Ureter (tissue), 1 donor: ENCODE measurements at places on chromosomes 5 and 9. TPM values are rescaled to one million over a fixed set of nuclear protein-coding genes. Genes with fewer than 3 reads are reported as not detected.

DNA sequence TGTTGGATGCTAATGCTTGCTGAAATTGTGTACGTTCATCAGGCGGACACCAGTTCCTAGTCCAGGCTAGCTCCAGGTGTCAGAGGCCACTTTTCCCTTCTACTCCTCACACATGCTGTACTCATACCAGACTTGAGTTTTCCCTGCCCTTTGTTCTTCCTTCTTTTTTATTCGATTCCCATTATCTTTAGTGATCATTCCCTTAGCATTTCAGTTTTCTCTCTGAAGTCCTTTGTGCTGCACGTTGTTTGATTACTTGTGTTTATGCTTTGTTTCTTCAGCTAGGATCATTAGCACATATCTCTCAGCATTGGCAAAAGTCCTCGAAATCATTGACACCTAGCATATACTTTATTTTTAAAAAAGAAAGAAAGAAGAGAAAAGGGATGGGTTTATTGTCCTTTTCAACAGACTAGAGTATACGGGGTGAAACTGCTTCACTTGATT lies 409 bp upstream of the COX7C start:
- no peak for DNase-seq

DNA sequence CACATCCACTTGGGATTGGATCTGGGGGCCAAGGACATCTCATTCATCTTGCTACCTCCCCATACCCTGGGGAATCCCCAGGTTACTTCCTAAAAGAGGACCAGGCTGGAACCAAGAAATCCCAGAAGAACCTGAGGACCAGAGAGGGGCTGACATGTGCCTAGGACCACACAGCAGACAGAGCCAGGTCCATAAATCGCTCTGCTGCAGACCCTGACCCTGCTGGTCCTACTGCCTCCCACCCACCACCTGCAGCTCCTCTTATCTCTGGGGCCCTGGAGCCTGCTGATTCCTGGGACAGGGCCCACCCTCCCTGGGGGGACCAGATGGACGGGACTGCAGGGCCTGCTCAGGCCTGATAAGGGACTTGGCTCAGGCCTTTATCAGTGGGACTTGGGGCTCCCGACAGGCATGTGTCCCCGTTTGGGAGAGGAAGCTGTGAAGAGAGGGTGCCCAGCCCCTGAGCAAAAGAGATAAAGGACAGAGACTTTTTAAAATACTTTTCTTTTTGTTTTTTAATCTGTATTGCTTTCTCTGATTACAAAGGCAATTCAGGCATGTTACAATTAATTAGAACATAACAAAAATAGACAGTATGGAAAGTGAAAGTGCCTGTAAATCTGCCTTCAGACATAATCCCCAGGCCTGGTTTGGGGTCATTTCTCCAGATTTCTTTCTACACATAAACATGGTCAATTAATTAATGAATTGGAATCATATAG lies 101.3 kb upstream of the LARP1 start:
- DNase-seq, result no peak

DNA sequence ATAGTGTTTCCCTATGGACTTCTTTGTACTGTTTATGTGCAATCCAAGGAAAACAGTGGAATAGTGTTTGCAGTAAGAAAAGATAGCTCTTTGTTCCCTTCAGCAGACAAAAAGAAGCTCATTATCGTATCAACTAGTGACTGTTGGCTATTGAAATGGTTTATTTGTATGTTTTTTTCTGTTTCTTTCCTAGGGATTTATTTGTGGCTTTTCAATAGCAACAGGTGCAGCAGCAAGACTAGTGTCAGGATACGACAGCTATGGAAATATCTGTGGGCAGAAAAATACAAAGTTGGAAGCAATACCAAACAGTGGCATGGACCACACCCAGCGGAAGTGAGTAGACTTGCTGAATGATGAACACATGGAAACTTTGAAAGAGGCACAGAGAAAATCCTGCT lies 65.1 kb downstream of the SLC44A1 start:
- DNase-seq, result no peak

DNA sequence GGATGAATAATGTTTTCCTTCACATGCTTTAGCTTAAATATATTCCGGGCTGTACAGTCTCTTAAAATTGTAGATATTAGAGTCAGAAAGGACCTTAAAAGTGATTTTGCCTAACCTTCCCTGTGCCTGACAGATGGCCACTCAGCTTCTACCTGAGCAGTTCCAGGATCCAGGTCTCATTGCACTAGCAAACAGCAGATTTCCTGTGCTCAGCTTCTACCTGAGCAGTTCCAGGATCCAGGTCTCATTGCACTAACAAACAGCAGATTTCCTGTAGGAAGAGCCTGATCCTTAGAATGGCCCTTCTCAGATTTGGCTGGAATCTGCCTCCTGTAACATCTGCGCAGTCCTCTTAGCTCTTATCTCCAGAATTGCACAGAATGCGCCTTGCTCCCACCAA lies 219.8 kb downstream of the AOPEP start:
- DNase-seq, result no peak

DNA sequence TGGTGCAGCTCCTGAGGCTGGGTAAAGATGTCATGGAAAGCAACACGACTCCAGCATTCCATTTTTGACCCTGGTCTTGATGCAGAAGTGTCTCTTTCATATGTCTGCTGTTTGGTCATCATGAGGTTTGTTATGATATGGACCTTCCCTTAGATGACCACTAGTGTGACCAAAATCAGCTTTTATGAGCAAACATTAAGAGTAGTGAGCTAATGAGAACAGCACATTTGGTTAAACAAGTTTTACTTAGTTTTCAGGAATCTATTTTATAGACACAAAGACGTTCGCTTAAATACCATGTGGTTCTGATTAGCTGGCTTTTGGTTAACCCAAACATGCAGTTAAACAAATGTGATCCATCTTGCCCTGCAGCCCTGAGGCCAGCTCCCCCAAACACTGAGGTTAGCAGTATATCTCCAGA lies 56.7 kb upstream of the ACTBL2 start:
- no peak for DNase-seq

The MRRF gene
- total RNA-seq, result 61.5 TPM

GRCh38 chr5:24353611-24354010 lies 291.2 kb downstream of the CDH10 start:
- no peak for DNase-seq

The CDC20B gene
- total RNA-seq, result not detected

- DNase-seq, result no peak
Observed at GRCh38 chr5:78727786-78728761, 79.5 kb upstream of the LHFPL2 start.

DNA sequence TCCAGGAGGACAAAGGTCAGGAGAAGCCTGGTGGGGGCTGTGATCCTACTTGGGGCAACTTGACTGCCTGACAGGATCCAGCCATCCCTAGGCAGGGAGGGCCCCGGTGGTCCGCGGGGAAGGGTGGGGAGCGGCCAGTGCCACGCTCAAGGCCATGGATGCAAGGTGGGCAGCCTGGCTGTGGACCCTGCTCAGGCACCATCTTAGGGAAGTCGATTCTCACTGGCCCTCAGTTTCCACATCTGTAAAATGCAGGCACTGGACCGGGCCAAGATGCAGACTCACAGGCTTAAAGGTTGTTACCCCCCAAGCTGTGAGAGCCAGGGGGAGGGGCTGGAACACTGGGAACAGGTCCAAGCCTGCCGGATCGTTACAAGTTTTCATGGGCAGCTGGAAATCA lies 8.7 kb upstream of the DOLPP1 start:
- no peak for DNase-seq

The ANAPC2 gene
- total RNA-seq, result 74.5 TPM

DNA sequence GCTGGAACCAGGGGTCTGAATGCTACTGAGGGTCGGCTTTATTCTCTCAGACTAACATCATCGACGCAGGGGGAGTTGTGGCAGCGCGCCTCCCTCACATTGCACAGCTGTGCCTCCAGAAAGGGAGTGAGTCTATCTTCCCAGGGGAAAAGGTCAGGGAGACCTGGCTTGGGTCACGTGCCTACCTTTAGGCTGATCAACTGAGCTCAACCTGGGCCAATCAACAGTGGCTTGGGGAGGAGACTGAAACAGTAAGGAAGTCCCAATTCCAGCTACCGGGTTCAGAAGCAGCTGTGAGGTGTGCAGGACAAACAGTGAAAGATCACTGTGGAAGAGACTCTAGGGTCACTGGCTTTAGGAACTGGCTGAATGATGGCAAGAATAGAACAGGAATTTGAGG lies 14.3 kb downstream of the SNX30 start:
- no peak for DNase-seq

- DNase-seq, result no peak
Observed at GRCh38 chr5:22496666-22497065, 356.5 kb downstream of the CDH12 start.

- DNase-seq, result no peak
Observed at GRCh38 chr5:134451225-134451935, 39.7 kb upstream of the CDKN2AIPNL start.

The BTNL3 gene
- total RNA-seq, result not detected

DNA sequence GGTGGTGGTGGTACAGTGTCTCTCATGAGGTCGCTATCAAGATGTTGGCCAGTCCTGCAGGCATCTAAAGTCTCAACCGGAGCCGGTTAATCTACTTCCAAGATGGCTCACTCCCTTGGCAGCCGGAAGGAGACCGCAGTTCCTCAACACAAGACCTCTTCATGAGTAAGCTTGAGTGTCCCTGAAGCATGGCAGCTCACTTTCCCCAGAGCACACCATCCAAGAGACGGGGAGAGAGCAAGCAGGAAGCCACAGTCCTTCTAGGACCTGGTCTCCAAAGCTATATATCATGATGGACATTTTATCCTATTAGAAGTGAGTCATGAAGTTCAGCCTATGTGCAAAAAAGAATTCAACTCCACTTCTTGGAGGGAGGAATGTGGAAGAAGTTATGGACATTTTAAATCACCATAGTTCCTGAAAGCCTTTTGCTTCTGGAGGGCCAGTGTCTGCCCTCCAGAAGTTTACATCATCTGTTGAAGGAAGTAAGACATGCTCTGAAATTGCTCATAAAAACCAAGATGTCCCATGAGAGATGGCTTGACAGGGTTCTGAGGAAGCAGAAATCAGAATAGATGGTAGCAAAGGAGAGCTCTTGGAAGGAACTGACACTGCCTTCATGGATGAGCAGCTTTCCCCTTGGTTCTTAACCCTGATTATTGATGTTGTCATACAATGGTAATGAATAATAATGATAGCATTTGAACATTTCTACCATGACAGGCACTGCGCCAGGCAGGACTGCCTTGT lies 21.3 kb downstream of the GALNT10 start:
- no peak for DNase-seq

DNA sequence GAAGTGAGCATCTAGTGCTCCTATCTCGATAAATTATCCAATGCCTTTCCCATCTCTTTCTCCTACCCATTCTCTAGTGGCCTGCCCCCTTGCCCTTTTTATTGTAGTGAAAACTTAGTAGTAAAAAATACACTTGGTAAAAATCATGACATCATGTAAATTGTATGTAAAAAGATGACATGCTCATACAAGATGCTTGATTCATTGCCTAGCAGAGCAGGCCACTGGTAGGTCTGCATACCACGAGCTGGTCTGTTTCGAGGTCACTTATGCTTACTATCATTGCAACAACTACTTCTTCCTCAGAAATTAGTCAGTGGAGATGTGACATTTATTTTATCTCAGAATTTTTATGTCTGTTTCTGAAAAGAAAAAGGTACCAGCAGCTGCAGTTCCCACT lies 177.3 kb downstream of the C9orf152 start:
- DNase-seq, result no peak

DNA sequence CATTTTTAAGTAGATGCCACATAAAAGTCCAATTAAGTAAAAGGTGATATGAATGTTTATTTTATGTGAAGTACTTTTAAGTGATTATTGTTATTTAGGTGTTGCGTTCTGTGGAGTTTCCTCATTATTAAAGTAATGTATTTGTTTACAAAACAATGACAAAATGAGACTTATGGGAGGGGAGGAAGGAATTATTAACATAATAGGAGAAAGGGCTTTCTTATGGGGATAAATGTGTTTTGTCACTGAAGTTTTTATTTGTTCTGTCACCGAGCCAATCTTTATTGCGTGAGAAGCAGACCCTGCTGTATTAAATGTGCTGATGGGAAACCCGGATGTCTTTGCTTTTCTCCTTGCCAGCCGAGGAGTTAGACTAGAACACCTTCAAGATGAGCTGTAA lies 44.5 kb downstream of the TRIO start:
- DNase-seq, result no peak

DNA sequence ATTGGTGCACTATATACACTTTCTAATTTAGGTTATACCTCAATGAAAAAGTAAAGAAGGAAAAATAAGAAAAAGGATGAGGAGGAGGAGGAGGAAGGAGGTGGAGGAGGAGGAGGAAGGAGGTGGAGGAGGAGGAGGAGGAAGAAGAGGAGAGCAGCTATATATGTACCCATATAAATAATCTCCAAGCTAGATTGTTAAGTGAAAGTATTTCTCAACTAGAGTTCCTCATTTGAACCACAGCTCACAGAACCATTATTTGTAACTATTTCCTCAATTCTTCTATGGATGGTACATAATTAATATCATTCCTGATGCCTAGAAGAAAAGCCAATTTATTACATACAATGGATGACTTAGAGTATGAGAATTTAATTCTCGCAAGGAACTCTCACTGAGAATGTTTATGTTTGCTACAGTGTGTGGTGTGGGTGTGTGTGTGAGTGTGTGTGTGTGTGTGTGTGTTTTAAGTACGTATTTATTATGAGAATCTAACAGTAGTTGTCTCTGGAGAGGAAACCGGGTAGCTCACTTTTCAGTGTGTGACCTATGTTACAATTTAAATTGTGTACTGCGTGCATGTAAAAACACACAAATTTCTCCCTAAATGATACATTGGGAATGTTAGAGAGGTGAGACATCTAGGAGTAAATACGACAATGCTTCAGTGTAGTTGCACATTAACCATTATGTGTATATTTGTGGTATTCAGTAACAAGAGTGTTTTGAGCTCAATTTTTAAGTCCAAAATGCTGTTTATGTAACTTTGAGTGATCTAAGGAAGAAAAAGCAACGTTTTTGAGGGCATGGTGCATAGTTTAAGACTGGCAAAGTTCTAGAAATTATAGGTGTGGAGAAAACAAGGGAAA lies 20.2 kb upstream of the NREP start:
- DNase-seq, result no peak

The PCDHGA7 gene
- 5.8 TPM for total RNA-seq

DNA sequence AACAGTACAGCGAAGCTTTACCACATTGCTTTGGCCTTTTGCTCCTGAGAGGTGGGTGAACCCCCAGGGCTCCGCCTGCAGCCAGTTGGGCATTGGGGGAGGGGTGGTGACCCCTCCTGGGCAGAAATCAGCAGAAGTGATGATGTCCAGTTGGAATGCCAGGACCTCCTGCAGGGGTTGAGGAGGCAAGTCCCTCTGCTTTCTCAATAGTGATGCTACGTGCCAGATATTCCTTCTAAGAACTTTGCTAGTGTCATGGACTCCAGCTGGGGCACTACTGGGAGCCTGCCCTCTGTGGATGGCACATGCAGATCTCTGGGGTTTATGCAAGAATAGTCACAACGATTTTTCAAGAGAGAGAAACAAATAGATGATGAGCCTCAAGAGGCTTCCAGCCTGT lies 95.6 kb downstream of the NDFIP1 start:
- DNase-seq, result no peak
